ENCODE measurements at places on chromosomes 12 and 14. TPM values are rescaled to one million over a fixed set of nuclear protein-coding genes. Genes with fewer than 3 reads are reported as not detected.

GRCh38 chr14:93308686-93309345, 24.0 kb downstream of the BTBD7 start:
- no peak for DNase-seq

GRCh38 chr14:22519877-22520685, 68.9 kb downstream of the DAD1 start:
- DNase-seq = no peak

DNA sequence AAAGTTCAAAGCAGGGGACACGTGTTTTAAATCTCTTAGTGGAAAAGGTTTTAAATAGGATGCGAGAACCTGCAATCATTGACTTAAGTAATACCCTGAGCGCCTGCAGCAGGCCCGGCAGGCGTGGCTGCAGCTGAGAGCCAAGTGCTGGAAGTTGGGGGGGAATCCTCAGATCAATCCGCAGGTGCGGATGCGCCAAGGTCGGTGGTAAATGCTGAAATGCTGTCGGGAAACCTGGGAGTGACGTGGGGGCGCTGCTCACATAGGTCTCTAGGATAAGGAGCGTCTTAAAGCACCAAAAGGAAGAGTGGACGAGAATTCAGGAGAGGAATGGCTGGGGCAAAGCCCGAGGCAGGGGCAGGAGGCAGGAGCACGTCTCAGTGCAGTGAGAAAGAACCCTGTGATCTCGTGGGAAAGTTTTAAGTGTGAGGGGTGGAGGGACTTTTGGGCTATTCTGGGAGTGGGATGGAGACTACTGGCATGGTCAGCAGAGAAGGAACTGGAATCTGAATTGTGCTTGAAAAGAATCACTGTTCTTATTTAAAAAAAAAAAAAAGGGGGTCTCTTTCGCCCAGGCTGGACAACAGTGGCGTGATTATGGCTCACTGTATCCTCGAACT, 883 bp upstream of the CDCA4 start:
- peak; percentile 55 for DNase-seq

- no peak for DNase-seq
Observed at GRCh38 chr12:106907411-106907810, 48.3 kb upstream of the TMEM263 start.

DNA sequence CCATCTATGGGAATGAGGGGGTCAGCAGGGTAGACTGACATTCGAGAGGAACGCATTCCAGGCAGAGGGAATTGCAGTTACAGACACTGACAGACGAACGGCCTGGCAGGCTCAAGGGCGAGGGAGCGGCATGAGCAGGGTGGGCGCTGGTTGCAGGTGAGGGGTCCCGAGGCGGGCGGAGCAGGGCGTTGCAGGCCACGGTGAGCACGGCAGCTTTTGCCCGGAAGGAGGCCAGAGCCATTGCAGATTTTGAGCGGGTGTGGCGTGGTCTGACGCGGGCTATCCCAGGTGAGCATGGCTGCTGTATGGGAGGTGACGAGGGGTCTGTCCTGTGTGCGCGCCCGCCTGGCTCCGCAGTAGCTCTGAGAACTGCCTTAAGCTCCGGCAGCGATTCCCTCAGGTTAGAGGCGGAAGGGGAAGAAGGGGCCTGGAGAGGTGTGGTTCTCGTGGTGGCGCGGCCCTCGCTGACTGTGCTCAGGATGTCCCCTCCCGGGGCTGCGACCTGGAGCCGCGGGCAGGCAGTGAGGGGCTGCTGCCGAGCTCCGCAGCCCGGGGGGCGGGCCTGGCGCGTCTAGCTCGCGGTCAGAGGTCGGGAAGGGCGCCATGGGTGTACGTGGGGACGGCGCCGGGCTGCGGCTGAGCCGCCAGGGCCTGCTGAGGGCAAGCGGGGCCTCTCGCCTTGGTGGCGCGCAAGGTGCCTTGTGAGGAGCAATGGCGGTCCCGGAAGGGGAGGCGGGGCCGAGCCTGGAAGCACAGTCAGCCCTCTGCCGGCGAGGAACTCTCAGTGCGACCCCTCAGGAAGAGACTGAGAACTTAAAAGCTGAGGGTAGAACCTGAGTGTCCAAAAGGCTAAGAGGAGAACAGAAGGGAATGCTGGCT, 177.1 kb downstream of the CACNA1C start:
- no peak for DNase-seq

GRCh38 chr14:65926935-65927700, 514.6 kb downstream of the FUT8 start:
- DNase-seq = no peak

DNA sequence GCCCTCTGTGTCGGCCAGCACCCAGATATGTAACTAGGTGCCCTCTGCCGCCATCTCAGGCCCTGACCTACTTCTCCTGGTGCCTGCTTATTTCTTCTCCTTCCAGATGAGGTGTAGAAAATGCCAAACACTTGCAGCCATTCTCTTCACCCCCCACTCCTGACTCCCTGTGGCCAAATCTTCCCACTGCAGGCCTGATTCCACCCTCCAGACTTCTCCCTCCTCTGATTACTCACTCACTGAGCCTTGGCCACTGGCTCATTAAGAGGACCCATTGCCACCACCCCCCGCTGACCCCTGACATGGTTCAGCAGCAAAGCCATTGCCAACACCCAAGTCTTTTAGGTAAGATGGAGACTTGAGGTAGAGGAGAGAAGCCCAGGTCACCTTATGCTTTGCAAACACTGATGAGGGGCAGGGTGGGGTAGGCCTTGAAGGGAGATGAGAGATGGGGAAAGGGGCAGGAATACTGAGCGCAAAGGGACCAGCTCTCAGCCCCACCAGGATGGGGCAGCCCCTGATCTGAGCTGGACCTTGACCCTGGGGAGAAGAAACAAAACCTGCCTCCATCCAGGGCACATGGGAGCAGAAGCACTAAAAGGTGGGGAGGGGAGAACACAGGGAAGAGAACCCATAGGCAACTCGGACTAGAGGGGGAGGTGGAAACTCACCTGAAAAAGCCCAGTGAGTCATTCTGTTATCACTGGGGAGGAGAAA, 25.1 kb upstream of the ANO2 start:
- no peak for DNase-seq

- DNase-seq = no peak
Observed at GRCh38 chr12:51392556-51393237, 1.5 kb upstream of the GALNT6 start.

DNA sequence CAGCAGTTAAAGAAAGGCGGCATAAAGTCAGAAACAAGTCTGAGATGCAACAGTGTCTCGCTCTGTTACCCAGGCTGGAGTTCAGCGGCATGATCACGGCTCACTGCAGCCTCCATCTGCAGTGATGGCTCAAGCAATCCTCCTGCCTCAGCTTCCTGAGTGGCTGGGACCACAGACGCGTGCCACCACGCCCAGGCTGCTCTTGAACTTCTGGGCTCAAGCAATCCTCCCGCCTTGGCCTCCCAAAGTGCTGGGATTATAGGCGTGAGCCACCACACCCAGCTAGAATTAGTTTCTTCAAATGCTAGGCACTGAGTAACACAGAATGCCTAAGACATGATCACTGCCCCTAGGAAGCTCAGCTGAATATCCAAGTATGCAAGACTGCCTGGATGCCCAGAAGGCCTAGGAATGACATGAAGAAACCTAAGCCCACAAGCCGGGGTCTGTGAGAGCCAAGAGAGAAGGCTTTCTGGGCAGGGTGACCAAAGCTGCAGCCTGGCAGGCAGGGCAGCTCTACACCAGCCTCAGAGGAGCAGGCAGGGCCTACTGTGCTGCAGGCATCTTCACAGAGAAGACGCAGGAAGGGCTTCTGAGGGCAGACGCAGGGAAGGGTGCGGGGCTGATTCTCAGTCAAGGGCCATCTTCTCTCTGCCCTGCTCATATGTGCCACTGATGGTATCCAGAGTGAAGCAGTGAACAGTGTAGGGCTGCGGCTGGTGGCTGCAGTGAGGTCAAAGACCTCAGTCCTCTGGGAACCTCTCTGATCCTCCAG, 4.3 kb upstream of the PPP2R5C start:
- DNase-seq = no peak

DNA sequence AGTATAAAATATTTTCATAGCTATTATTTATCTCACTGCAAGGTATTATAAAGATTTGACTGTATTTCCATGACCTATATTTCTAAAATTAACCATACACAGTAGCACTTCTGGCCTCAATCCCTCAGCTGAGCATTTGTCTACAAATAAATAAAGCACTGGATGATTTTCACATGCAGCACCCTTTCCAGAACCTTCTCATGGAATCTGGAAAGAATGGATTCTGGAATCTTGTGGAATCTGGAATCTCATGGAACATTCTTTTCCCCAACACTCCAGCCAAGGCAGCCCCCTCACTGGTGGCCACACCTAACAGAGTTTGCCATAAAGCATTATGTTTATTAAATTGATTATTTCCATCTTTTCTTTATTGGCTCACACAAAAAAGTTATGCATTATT, 199.2 kb downstream of the MSRB3 start:
- no peak for DNase-seq

The ARMH4 gene
- 69.9 TPM for polyA plus RNA-seq

The ESPL1 gene
- polyA plus RNA-seq = 14.3 TPM

The HOXC10 gene
- 61.0 TPM for polyA plus RNA-seq

The APOLD1 gene
- 8.2 TPM for polyA plus RNA-seq

Measured in renal pelvis (tissue), 12 donors.